ENCODE measurements at places on chromosomes 12 and 14. TPM values are rescaled to one million over a fixed set of nuclear protein-coding genes. Genes with fewer than 3 reads are reported as not detected.

DNA sequence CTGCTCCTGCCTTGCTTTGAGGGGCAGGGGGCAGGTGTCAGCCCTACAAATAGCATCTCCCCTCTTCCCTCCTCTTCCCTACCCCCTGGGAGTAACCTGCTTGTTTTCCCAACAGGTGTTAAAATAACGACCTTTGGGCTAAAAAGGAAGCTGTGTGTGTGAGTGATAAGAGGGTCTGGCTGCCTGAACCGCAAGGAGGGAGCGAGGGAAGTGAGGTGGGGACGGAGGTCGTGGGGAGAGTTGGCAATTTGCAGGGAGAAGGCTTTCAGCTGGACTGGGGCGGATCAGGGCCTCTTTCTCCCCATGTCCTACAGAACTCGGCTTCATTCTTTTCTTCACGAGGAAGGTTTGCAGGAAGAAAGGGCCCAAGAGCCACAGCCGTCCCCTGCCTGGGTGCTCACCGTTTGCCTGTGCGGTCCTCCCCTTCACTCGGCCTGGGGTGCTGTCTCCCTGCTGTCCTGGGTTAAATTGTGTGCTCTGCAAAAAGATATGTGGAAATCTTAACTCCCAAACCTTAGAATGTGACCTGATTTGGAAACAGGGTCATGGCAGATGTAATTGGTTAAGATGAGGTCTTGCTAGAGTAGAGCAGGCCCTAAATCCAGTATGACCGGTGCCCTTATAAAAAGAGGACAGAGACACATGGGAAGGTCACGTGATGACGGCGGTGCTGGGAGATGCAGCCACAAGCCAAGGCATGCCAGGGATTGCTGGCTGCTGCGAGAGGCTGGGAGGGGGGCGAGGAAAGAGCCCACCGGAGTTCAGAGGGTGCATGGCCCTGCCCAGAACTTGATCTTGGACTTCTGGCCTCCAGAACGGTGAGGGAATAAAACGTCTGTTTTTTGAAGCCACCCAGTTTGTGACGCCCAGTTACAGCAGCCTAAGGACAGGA, 38.7 kb upstream of the NCOR2 start:
- H3K4me1 ChIP-seq = peaks cover 60% of the 10 kb centered on the region
- H3K4me3 ChIP-seq = peak overlapping the region; percentile 9
- H3K27ac ChIP-seq = peak overlapping the region; percentile 56
- no peaks in the 10 kb centered on the region for H3K36me3 ChIP-seq
- no peak for DNase-seq
- no peaks in the 10 kb centered on the region for H3K27me3 ChIP-seq

The VPS29 gene
- total RNA-seq = 84.7 TPM

DNA sequence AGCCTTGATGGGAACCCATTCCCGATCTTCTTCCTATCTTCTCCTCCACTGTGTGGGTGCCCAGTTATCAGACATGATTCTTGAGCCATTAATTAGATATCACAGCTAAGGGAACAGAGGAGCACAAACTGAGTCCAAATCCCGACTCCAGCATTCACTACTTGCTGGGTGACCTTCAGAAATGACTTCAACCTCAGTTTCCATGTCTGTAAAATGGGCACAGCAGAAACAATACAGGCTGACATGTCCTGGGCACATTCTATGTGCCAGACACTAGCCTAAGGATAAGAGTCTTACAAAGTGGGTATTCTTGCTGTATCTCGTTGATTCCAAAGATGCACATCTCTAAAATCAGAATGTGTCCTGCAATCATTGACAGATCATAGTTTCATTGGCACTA, 128.7 kb upstream of the NOS1 start:
- no peak overlapping the region for H3K27ac ChIP-seq
- DNase-seq = no peak
- H3K27me3 ChIP-seq = peaks cover 51% of the 10 kb centered on the region
- no peaks in the 10 kb centered on the region for H3K36me3 ChIP-seq
- no peak overlapping the region for H3K4me3 ChIP-seq

The C12orf56 gene
- total RNA-seq = not detected

GRCh38 chr14:63800083-63800482, 52.7 kb upstream of the SYNE2 start:
- no peaks in the 10 kb centered on the region for H3K36me3 ChIP-seq
- no peaks in the 10 kb centered on the region for H3K27me3 ChIP-seq
- no peak overlapping the region for H3K4me3 ChIP-seq
- no peak overlapping the region for H3K27ac ChIP-seq
- H3K4me1 ChIP-seq = peaks cover 4% of the 10 kb centered on the region

DNA sequence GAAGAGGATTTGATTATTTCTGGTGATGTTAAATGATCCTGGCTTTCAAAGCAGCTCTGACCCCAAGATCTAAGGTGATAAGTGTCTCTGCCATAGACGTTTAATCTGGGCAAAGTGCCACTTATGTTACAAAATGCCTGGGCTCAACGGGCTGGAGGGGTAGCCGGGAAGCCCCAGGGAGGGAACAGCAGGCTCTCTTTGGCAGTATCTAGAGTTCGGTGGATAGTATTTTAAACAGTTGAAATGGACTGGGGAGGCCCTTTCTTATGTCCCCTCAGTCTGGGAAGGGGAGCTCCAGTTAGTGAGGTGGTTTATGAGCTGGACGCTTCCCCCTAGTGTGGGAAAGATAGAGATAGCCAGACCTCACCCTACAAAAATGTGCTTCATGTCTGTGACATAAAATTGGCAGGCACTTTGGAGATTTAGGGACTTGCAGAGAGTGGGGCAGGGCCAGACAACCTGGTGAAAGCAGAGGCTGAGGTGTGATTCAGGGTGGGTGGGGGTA, 5.5 kb upstream of the HOXC11 start:
- DNase-seq = no peak
- H3K4me1 ChIP-seq = peaks cover 12% of the 10 kb centered on the region
- H3K27ac ChIP-seq = no peak overlapping the region
- no peaks in the 10 kb centered on the region for H3K36me3 ChIP-seq
- no peak overlapping the region for H3K4me3 ChIP-seq

DNA sequence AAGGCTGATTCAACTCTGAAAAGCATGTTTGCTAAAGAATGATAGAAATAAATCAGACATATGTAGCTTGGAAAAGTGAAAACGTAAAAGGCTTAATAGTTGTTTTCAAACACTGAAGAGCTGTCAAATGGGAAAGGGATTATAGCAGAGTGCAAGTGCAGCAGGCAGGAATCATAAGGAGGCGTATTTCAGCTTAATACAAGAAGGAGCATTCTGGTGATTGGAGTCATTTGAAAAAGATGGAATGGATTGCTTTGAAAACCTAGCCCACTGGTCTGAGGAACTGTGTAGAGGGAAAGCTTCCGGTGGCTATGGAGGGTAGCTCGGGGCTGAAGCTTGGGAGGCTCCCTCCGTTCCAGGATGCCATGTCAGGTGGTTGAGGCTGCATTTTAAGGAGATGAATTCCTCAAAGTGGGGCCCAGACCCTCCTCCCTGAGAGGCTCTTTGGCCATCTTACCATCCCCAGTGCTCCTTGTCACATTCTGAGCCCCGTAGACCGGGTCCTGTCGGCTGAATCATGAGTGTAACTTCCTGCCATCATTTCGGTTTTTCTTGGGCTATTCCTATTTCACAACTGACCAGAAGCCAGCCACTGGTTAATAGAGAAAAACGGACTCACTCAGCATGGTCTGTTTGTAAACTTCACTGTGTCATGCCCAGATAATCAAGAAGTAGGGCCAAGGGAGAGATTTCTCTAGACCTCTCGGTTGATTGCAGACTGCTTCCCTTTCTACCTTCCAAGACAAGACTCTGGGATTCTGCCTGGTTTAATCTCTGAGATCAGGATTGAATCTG, 6.5 kb downstream of the WNT5B start:
- peaks cover 30% of the 10 kb centered on the region for H3K36me3 ChIP-seq
- peaks cover 49% of the 10 kb centered on the region for H3K27me3 ChIP-seq
- peaks cover 4% of the 10 kb centered on the region for H3K4me1 ChIP-seq
- DNase-seq = no peak
- H3K4me3 ChIP-seq = no peak overlapping the region
- H3K27ac ChIP-seq = no peak overlapping the region

The SLC6A12 gene
- 3.0 TPM for total RNA-seq

The IL31 gene
- total RNA-seq = not detected

The ARF3 gene
- 168 TPM for total RNA-seq

GRCh38 chr14:105072892-105073719, 7.9 kb upstream of the GPR132 start:
- H3K4me3 ChIP-seq = no peak overlapping the region
- H3K36me3 ChIP-seq = no peaks in the 10 kb centered on the region
- peak; percentile 66 for DNase-seq
- H3K27me3 ChIP-seq = peaks cover 7% of the 10 kb centered on the region
- peaks cover 4% of the 10 kb centered on the region for H3K4me1 ChIP-seq

Data from type B pancreatic cell (in vitro differentiated cells).